ENCODE measurements at places on chromosomes 16 and 17. TPM values are rescaled to one million over a fixed set of nuclear protein-coding genes. Genes with fewer than 3 reads are reported as not detected.
A peak's percentile ranks its signal among the peaks of the same experiment; 100 is the strongest.

- H3K27me3 ChIP-seq, result peaks cover 5% of the 10 kb centered on the region
- no peak overlapping the region for H3K27ac ChIP-seq
- no peak overlapping the region for H3K4me3 ChIP-seq
- no peaks in the 10 kb centered on the region for H3K36me3 ChIP-seq
These were observed 21.5 kb downstream of the SMTNL2 start for GRCh38 chr17:4605826-4606225.

GRCh38 chr16:34802396-34802795 is 1343.0 kb downstream of the TP53TG3F start:
- no peaks in the 10 kb centered on the region for H3K36me3 ChIP-seq
- no peaks in the 10 kb centered on the region for H3K4me1 ChIP-seq
- H3K27me3 ChIP-seq, result no peaks in the 10 kb centered on the region
- H3K4me3 ChIP-seq, result no peak overlapping the region

- H3K36me3 ChIP-seq, result no peaks in the 10 kb centered on the region
- H3K27me3 ChIP-seq, result no peaks in the 10 kb centered on the region
- no peak overlapping the region for H3K4me3 ChIP-seq
- no peak overlapping the region for H3K27ac ChIP-seq
These were observed 38.7 kb upstream of the RHBDL3 start for GRCh38 chr17:32226886-32227285.

GRCh38 chr16:9061358-9061813 is 30.1 kb upstream of the HAPSTR1 start:
- H3K4me3 ChIP-seq, result no peak overlapping the region
- H3K4me1 ChIP-seq, result no peaks in the 10 kb centered on the region
- no peaks in the 10 kb centered on the region for H3K27me3 ChIP-seq
- H3K36me3 ChIP-seq, result no peaks in the 10 kb centered on the region

- peak overlapping the region; percentile 70 for H3K27ac ChIP-seq
- no peak for DNase-seq
- H3K36me3 ChIP-seq, result no peaks in the 10 kb centered on the region
- no peaks in the 10 kb centered on the region for H3K27me3 ChIP-seq
- no peak overlapping the region for H3K4me3 ChIP-seq
These were observed 256.0 kb upstream of the CACNG5 start for GRCh38 chr17:66578781-66579489.

GRCh38 chr17:35616536-35616935 is 29.4 kb downstream of the AP2B1 start:
- H3K27ac ChIP-seq, result no peak overlapping the region
- peaks cover 41% of the 10 kb centered on the region for H3K36me3 ChIP-seq
- no peak overlapping the region for H3K4me3 ChIP-seq
- no peak for DNase-seq
- 0 out of 2 replicates have a peak, but pooled peaks cover 4% of the 10 kb centered on the region for H3K4me1 ChIP-seq
- H3K27me3 ChIP-seq, result no peaks in the 10 kb centered on the region

DNA sequence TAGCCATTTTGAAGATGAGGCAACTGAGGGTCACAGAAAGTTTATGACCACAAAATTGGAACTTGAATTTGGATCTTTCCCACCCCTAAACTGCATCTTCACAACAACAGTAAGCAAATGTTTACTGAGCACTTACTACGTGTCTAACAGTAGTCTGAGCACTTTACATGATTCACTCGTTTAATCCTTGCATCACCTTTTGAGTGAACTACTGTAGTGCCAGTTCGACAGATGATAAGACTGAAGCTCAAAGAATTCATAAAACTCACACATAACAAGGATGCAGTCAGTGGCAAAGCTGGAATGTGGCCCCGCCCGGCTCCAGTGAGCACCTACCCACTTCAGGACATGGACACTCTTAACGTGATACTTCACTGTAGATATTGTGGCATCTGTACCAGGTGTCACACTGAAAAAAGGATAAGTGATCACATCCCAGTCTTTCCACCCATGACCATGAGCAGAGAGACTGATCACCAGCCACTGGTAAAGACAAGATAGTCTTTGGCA is 36.0 kb upstream of the HLF start:
- 0 out of 2 replicates have a peak, but pooled peaks cover 8% of the 10 kb centered on the region for H3K27me3 ChIP-seq
- no peak overlapping the region for H3K27ac ChIP-seq
- DNase-seq, result no peak
- no peaks in the 10 kb centered on the region for H3K36me3 ChIP-seq
- H3K4me1 ChIP-seq, result no peaks in the 10 kb centered on the region

GRCh38 chr17:56373981-56374833 is 219.3 kb upstream of the NOG start:
- no peaks in the 10 kb centered on the region for H3K36me3 ChIP-seq
- H3K27ac ChIP-seq, result no peak overlapping the region
- H3K27me3 ChIP-seq, result no peaks in the 10 kb centered on the region
- no peak for DNase-seq
- H3K4me3 ChIP-seq, result no peak overlapping the region

- no peaks in the 10 kb centered on the region for H3K36me3 ChIP-seq
- H3K27me3 ChIP-seq, result no peaks in the 10 kb centered on the region
- no peak for DNase-seq
- peaks cover 6% of the 10 kb centered on the region for H3K4me1 ChIP-seq
These were observed 33.1 kb upstream of the AKAP1 start for GRCh38 chr17:57051886-57052361.

DNA sequence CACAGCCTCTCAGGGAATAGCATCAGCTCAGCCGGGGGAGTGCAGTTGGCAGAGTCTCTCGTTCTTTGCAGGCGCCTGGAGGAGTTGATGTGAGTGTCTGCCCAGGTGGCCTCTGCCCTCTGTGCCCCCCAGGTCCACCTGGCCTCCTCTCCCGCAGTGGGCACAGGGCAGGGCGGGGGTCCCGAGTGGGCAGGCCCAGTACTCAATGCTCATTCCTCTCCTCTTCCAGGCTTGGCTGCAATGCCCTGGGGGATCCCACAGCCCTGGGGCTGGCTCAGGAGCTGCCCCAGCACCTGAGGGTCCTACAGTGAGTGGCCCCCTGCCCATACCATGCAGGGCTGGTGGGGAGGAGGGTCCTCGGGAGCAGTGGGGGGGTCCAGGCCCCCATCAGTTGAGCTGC is 14.7 kb upstream of the CPNE2 start:
- no peak for DNase-seq
- no peaks in the 10 kb centered on the region for H3K27me3 ChIP-seq
- no peaks in the 10 kb centered on the region for H3K4me1 ChIP-seq
- no peaks in the 10 kb centered on the region for H3K36me3 ChIP-seq

Gene CCL7
- total RNA-seq, result 0.31 TPM

Gene GPS1
- total RNA-seq, result 175 TPM

Gene SOX8
- 1.8 TPM for total RNA-seq

Gene B4GALNT2
- total RNA-seq, result not detected

Gene UTS2R
- total RNA-seq, result 0.39 TPM
